ENCODE measurements at places on chromosomes 3 and 15.

GRCh38 chr3:34073111-34073510 is 274.7 kb downstream of the PDCD6IP start:
- no peak for DNase-seq

DNA sequence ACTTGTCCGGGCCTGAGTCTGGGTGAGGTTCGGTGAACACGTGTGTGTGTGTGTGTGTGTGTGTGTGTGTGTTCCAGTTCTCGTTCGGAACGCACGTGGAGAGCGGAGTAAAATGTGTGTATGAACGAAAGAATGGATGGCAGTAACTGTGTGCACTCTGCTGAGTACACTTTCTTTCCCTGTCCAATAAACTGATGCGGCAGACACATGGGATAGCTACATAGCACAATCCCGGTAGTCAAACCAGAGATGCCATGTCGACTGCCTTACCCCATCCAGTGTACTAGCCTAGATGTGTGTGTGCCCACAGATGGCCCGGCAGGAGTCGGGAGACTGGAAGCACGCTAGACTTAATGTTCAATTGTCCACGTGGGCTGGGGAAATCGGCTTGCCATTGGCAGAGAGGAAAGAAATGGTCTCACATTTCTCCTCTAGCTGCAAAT is 507 bp upstream of the GOLIM4 start:
- DNase-seq: no peak

DNA sequence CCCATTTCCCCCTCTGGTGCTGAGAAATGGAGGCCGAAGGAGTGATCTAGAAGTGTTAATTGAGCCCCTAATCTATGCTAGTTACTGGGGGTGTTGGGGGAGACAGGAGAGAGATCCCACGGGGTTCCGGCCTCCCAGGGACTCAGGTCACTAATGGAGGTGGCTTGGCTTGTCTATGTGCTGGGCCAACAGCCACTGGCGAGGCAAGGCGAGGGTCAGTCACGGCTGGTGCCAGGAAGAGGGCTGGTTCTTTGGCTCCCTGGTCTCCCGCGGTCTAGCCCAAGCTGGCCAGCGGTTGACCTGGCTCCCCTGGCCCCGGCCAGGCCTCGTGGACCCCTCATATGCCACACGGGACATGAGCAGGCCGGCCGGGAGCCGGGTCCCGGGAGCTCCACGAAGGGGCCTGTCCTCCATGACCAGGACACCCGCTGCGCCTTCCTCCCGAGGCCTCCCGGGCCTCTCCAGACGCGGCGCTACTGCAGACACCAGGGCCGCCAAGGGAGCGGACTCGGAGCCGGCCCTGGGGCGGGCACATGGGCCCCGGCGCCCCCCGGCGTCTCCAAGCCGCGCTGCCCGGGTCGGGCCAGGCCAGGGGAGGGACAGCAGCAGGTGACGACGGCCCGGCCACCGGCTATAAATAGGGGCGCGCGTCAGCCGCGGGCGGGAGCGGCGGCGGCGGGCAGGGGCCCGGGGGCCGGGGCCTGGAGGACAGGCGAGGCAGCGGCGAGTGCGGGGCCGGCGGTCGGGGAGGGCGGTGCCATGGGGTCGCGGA is at the start of gene ALPK3:
Gene ALPK3, plus strand, starts transcription at position 663 of the 772 bp plus-strand sequence. Its CDS starts 97 bp downstream, at position 760.
- DNase-seq: no peak

GRCh38 chr3:189902230-189903186 is 218.2 kb downstream of the P3H2 start:
- no peak for DNase-seq

DNA sequence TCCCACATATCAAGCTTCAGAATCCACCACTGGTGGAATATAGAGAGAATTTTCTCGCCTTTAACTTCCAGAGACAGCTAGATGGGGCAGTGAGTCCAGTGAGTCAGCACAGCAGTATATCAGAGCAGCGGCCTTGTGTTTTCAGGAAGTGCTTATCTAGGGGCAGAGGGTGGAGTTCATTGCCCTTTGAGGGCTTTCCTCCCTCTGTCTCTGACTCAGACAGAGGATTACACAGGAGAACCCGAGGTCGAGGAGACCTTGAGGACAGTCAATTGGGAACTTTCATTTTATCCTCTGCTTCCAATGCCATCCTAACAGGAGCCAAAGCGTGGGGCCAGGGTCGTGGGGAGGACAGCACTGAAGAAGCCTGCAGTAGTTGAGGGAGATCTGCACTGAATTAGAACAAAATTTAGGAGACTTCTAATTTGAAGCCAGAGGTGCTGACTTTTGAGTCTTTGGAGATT is 109.6 kb upstream of the UMPS start:
- no peak for DNase-seq

GRCh38 chr3:32460031-32460749 is 42.5 kb downstream of the CMTM6 start:
- no peak for DNase-seq
